RPMI8226 (cell line): ENCODE measurements at places on chromosomes 3 and 15.

GRCh38 chr3:64385277-64385676 is 160.0 kb upstream of the PRICKLE2 start:
- no peak for DNase-seq

DNA sequence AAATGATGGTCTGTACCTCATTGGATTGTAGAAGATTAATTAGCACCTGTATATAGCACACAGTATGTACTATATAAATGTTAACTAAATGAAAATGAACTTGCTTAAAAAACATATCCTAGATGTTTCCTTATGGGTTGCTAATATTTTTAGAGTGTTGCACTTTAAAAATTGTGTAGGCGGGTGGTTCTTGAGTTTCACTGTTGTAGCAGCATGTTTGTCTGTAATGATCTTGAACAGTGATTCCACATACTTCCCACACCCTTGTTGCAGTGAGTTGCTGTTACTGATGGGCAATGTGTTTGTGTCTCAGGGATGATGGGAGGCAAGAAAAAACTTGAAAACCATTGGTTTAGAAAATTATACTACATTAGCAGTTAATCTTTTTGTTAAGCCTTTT is 22.0 kb downstream of the USP3 start:
- no peak for DNase-seq

DNA sequence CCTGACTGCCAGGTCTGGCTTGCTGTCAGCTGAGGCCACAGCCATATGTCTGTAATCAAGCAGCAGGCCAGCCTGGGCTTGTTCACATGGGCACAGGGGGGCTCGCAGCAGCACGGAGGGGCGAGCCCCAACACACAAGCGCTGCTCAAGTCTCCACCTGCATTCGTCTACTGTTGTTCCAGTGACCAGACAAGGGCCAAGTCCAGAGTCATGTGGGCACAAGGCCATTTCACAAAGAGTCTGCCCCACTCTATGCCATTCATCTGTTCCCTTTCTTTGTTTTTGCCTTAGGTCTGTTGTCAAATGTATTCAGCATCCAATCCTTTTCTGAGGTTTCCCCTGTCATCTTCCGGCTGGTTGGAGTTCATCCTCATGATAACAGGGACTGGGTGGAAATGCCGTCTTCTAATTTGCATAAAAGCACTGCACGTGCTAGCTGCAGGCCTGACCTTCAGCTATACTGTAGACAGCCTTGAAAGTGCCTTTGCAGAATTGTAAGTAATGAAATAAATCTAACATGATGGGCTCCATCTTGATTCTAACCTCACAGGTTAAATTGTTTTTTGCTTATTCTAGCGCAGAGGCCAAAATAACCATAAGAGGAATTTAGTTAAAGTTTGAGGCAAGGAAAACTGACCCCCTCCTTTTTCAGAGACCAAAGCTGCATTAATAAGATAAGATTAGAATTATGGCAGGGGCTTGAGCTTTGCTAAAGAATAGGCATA is 28.6 kb upstream of the KBTBD12 start:
- no peak for DNase-seq

DNA sequence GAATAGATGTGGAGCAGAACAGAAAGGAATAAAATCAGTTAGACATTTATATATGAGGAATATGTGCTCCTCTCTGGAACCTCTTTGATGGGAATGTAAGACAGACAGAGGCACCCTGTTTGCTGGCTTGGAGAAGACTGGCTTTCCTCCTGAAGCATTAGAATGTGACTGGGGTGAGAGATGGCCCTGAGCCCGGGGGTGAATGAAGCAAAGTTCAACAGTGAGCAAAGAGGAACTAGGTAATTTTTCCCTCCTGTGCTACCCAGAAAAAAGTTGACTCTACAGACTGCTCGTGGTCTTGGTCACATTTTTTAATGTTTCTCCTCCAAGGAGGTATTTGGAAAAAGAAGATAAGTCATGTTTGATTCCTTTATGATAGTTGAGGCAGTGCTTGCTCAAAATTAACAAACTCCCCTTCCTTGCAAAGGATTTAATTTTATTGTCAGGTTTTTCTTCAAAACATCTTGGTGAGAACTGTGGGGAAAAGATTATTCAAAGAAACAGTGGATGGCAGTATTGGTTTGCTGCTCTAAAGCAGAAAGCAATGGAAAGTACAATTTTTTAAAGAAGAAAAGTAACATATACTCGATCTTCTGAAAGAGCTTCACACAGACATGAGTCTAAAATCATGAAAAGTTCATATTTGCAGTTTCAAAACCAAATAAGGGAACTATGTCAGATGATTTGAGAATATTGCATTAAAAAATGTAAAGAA is 370.4 kb upstream of the CDIN1 start:
- no peak for DNase-seq

- DNase-seq = no peak
These were observed 65.1 kb downstream of the PBRM1 start for GRCh38 chr3:52620580-52620979.

DNA sequence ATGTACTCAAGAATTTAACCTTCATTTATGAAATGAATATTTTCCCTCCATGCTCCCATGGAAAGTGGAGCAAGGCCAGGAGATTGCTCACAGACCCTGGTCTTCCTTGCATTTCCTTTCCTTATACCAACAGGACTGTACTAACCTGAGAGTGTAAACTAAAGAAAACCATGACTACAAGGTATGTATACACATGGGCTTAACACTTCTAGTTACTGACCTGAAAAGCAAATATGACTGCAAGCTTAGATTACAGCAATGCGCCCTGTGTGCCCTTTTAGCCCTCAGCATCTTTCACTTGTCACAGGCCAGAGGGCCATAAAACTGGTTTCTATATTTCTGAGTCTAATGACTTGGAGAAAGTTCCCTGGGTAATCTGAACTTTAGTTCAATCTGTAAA is 52.1 kb downstream of the NEK10 start:
- DNase-seq = no peak

DNA sequence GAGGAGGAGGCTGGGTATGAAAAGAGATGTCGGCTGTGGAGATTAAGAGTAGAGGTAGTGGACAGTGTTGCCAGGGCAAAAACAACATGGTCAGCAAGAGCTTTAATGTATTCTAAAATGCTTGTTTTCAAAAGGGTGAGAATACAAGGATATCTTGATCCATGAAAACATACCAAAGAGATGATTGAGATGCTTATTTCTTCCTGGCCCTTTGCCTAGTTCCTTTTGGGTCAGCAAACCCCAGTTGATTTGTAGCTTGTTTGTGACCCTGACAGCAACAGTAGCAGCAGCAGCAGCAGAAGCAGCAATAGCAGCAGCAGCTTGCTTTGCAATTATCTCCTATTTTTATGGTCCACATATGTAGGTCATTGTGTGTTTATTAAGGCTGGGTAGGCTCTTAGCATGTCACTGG is 337.3 kb downstream of the LPP start:
- DNase-seq = no peak

GRCh38 chr3:161508852-161509477 is 12.4 kb downstream of the OTOL1 start:
- DNase-seq = peak; percentile 24

DNA sequence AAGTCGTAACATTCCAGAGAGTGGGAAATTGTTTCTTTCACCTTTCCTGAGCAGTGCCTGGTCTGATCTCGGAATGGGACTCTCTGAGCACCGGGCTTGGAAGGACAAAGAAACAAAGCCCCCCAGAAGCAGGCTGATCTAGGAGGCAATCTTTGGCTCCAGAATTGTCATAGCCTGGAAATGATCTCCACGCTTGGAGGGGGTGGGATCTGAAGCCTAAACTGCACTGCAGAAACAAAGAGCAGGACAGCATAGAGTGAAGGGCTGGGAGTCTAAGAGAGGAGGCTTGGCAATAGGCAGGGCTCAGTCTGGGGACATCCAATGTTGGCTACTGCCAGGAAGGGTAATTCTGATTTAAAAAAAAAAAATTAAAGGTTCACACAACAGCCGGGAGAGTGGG is 1.9 kb downstream of the CRABP1 start:
- DNase-seq = no peak

- DNase-seq = no peak
These were observed 92.8 kb upstream of the UBE2E1 start for GRCh38 chr3:23712656-23713559.

- DNase-seq = peak; percentile 58
These were observed 1.2 kb downstream of the LHFPL4 start for GRCh38 chr3:9552252-9552999.

DNA sequence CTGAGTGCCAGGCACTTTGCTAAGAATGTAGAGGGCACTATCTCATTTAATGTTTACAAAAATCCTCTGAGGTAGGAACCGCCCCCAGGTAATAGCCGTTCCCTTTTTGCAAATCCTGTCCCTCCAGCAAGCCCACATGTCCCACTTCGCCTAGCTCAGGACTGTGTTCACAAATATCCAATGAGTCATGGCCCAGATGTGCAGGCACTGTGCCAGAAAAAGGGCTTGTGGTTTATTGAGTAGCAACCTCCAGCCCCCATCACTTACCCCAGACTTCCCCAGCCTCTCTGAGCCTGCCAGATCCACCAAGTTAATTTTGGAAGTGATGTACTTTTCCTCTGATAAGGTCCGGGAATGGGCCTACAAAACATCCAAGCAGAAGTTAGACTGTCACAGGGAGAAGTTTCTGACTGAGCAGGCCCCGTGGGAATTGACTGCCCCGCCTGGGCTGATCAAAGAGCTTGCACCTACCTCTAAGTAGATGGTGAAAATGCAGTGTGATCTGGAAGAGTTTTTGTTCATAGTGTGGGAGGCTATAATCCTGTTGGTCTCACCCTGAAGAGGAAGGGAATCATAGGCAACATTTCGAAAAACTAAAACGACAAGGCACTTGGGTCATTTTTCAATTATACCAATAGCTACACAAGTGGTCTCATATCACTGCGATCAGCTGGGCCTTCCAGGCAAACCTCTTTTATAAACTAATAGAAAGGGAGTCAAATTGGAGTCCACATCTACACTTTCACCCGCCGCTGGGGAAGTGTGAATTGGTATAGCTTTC is 15.7 kb downstream of the KIF9 start:
- peak; percentile 99 for DNase-seq

- DNase-seq = no peak
These were observed 13.6 kb upstream of the BAHD1 start for GRCh38 chr15:40427188-40427587.

DNA sequence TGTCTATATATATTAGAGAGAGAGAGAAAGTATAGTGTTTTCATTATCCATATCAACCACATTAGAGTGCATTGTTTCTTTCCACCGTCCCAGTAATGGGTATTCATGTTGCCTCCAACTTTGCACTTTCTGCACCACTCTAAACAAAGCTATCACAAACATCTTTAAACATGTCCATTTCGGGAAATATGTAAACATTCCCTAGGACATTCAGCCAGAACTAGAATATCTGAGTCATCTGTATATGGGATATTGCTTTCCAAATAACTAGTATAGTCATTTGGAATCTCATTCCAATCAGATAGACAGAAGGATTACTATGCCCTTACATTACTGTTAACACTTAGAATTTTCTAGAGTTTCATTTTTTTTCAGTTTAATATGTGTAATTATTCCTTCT is 914.9 kb upstream of the EPHA6 start:
- DNase-seq = no peak

DNA sequence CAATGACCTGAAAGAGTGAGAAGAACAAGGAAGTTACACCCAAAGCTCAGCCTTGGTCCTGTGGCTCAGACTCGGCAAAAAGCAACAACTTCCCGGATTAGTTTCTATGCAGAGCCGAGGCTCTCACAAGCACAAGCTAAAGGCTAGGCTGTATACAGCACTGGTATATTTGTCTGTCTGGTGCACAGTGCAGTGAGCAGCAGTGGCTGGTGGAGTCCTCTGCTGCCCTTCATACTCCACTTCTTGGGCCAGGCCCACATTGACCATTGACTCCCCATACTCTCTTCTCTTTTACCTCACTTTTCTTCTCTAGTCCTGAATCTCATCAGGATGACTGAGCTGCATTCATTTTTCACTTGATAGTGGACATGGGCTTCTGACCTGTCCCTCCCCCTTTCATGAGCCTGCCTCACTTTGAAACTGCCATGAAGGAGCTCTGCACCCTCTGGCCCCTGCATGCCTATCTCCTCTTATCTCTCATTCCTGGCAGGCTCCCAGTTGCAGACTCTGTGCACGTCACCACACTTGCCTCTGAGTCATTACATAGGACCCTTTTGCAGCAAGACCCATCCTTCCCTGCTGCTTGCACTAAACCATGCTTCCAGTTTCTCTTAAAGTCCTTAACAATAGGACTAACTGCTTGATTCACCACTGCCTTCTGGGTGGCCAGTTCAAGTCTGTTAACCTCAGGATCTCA is 379.3 kb downstream of the NTRK3 start:
- no peak for DNase-seq

DNA sequence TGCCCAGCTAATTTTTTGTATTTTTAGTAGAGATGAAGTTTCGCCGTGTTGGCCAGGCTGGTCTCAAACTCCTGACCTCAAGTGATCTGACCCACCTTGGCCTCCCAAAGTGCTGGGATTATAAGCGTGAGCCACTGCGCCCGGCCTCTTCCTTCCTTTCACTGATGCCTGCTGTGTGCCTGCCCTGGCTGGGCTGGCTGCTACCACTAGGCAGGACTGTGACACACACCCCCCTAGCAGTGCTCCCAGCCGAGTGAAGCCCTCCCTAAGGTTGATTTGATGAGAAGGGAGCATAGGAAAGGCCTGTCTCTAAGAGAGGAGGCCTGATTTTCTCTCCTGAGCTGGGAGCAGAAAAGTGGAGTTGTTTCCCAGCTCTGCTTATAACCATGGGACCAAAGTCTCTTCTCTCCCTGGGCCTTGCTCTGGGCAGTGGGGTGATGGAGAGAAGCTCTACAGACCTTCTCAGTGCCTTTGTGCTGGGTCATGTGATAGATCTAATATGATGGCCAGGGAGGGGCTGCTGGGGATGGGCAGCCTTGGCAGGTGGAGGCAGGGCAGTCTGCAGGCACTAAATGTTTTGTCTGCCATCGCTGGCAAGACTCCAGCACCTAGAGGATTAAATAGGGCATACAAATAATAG is 20.1 kb upstream of the SFMBT1 start:
- DNase-seq = no peak

- DNase-seq = no peak
These were observed 24.0 kb upstream of the ARNT2 start for GRCh38 chr15:80380154-80380553.

- no peak for DNase-seq
These were observed 45.7 kb upstream of the NEO1 start for GRCh38 chr15:73006523-73006922.

DNA sequence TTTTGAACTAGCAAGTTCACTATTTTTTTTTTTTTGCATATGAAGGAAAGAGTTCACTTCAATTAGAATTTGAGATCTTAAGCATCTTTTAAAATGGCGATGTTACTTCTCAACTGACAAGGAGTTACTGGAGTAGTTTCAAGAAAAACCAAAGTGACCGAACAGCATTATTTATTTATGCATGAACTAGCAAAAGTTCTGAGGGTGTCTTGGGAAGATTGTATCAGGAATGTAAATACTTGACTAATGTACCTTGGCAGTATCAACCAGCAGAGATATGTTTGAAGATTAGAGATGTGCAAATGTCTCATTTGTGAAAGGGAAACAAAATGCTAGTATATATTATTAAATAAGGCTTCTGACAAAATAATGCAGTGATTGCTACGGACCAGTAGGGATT is 203.9 kb downstream of the KBTBD8 start:
- DNase-seq = no peak

DNA sequence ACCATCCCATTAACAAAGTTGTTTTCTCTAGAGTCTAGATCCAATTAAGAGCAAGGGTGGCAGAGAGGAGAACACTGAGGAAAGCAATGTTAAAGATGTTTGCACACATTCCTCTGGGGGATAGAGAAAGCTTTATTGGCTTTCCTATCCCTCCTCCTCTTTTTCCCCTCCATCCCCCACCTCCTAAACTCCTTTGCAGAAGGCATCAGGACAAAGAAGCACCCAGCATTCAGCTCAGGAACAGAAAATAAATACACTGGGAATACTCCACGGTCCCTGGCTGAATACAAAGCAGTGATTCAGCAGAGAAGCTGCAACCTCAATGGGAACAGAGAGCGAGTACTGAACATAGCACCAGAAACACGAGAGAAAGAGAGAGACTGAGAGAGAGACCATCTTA is 21.9 kb downstream of the LSAMP start:
- DNase-seq = no peak
